ENCODE measurements at places on chromosomes 7 and 10.

DNA sequence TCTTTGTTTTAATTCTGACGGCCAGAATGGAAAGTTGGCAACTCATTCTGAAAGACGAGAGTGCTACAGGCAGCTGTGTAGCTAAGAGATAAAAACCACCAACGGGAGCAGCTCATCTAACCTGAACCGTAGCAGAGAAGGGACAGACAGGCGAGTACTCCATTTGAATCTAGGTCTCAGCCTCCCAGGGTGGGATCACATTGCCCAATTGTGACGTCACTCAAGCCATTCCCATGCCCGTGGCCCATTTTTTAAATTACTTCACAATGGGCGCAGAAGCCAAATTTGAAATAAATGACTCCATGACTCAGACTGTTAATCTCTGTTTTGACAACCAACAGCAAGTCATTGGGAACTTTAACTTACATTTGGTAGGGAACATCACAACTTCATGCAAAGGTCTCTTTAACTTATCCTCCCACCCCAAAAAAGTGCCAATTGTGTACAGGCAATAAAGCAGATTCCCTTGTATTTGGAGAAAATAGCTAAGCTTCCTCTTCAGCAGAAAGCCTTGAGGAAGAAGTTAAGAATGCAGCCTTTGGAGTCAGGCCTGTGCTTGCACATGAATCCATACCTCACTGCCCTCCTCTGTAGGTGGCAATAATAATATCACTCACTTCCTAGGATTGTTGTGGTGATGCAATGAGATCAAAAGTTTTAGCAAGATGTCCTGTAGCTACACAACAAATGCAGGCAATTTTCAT, 93.2 kb upstream of the KIF5B start:
- peak; percentile 11 for DNase-seq

GRCh38 chr7:105649727-105650381, 68.6 kb upstream of the EFCAB10 start:
- DNase-seq = no peak

DNA sequence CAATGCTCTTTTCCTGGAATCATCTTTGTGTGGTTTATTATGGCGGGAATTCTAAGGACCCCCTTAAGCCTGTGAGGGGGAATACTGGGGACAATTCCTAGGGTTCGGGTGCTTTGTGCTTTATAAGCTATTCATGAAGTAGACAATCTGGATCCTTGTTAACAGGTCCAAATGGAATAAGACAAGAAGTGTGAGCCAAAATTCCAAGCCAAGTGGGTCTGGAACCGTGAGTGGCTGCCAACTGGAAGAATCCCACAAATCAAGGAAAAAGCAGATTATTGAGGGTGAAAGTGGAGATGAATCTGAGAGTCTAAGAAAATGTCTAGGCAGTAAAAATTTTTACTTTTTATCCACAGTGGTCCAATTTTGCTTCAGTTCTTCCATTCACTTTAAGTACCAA, 136.8 kb downstream of the MDFIC start:
- no peak for DNase-seq

- no peak for DNase-seq
Observed at GRCh38 chr10:24744946-24745345, 21.3 kb upstream of the ARHGAP21 start.

DNA sequence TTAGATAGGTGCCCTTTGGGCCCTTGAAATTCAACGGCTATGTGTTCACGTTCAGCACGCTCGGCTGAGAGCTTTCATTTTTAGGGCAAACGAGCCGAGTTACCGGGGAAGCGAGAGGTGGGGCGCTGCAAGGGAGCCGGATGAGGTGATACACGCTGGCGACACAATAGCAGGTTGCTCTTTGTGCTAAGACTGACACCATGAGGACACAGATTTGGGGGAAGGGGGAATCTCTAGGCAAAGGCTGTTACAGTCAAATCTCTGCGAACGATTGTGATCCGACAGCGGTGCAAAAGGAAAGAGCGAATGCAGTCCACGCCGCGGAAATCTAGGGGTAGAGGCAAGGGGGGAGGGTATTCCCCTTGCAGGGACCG, 667 bp downstream of the KLLN start:
- DNase-seq = peak; percentile 58
